Thymus (tissue), 14 donors: ENCODE measurements at places on chromosomes 5 and 9. TPM values are rescaled to one million over a fixed set of nuclear protein-coding genes. Genes with fewer than 3 reads are reported as not detected.

DNA sequence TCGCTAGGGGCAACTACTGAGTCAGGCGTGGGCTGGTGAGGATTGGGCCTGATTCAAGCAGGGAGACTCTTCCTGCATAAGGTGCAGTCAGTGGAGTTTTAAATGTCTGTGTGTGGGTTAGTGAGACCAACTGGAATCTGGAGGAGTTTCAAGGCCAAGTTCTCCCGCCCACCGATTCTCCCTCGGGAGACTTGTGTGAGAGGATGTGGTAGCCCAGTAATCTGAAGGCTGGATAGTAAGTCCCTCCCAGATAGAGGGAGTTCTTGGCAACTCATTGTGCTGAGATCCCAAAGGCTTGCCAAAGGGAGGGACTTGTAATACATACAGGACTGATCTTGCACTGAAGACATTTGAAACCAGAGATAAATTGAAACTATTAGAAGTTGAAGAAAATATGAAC is 51.8 kb downstream of the WDR36 start:
- DNase-seq = no peak

FUT7 gene
- total RNA-seq = 0.99 TPM

- peak; percentile 86 for DNase-seq
Observed at GRCh38 chr9:133584559-133585476, 24.4 kb downstream of the FAM163B start.

DNA sequence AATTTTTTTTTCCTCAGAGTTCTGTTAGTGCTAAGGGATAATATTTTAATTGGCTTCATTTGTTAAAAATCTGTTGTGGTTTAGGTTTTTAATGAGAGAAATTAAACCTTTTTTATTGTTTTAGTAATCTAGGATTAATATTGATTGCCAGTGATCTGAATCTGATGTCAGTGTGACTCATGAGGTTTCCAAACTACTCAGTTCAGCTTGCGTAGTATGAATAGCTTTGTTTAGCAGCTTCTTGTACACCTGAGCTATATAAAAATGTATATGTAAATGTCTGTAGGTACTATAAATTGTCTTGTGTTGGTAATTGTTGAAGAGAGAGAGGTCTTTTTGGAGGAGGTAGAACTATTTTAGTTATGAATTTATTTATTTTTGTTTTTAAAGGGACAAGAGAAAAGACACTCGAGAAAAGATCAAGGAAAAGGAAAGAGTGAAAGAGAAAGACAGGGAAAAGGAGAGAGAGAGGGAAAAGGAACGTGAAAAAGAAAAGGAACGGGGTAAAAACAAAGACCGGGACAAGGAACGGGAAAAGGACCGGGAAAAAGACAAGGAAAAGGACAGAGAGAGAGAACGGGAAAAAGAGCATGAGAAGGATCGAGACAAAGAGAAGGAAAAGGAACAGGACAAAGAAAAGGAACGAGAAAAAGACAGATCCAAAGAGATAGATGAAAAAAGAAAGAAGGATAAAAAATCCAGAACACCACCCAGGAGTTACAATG is 26.3 kb downstream of the SREK1 start:
- no peak for DNase-seq

DNA sequence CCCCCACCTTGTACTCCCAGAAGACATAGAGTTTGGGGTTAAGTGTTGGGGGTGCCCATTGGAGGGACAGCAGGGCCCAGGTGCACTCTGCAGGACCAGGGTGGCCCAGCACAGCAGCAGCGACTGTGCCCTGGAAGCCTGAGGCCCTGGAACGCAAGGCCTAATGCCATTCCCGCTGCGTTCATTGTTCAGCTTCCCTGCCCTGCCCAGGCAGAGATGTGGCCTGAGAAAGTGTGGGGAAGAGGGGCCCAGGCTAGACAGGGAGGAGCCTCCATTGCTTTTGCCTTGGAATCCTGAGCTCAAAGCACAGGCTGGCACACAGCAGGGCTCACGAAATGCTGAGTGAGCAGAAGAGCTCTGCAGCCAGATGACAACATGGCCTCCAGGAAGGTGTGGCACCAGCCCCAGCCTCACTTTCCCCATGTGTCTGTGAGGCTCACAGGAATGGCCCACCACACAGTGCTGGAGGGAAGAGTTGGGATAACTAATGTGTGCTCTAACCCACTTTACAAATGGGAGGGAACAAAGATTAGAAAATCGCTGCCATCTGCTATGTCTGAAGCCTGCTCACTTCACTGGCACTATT is 19.4 kb downstream of the S1PR3 start:
- DNase-seq = no peak

- DNase-seq = no peak
Observed at GRCh38 chr9:29060041-29060440, 1486.8 kb upstream of the C9orf72 start.

- no peak for DNase-seq
Observed at GRCh38 chr5:108696951-108697715, 50.6 kb upstream of the FER start.

CSF1R gene
- 7.6 TPM for total RNA-seq

DNA sequence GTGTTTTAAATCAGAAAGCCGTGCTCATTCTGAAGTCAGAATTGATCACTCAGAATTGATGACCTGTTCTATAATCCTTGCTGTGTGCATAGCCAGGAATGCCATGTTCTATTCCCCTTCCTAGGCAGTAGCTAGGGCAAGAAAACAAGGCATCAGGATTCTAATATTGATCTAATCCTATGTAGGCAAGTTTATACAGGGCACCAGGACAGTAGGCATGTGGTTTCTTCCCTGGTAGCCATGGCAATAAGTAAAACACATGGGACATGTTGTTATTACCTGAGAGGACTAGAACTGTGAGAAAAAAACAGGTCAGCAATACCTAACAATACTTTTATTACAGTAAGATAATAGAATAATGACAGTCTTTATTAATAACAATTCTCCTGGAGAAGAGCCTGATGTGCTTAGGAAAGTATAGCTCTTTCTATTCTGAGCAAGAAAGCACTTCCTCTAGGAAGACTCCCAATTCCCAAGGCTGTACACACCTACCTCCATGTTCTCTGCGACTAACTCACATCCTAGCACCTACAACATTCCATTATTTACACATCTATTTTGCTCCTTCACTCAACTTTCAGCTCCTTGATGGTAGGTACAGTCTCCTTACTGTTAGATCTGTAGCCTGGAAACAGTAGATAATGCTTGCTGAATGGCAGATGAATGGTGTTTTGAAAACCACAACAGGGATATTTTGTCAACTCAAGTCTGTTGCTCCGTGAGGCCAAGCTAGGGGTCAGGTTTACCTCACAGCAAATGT is 70.8 kb downstream of the STX17 start:
- no peak for DNase-seq

DNA sequence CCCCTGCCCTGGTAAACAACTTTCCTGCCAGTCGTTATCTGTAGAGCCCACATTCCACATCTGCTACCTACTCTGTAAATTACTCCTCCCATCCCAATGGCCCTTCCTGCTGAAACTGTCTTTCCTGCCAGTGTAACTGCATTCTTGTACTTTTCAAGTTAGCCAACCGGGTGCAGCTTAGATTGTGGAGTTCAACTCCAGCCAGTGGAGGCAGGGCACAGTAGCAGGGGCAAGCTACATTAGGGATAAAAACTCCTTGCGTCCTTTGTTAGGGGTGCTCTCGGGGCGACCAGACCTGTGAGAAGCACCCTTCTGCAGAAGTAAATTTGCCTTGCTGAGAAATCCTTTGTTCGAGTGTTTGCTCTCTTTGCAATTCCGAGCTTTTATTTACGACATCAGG is 639.0 kb upstream of the TYRP1 start:
- no peak for DNase-seq

- DNase-seq = no peak
Observed at GRCh38 chr5:125179612-125180011, 433.2 kb upstream of the ZNF608 start.

MAMDC4 gene
- 1.3 TPM for total RNA-seq

- no peak for DNase-seq
Observed at GRCh38 chr9:137299938-137300337, 2.1 kb downstream of the NRARP start.

SLC45A2 gene
- not detected for total RNA-seq

CDHR2 gene
- 0.33 TPM for total RNA-seq

GRCh38 chr9:99465231-99465907 is 243.3 kb downstream of the SEC61B start:
- no peak for DNase-seq

- peak; percentile 31 for DNase-seq
Observed at GRCh38 chr5:116479776-116480675, 94.6 kb downstream of the SEMA6A start.

TOMM5 gene
- 170 TPM for total RNA-seq

ZNG1F gene
- total RNA-seq = 8.9 TPM

NEUROG1 gene
- 0.14 TPM for total RNA-seq

- DNase-seq = no peak
Observed at GRCh38 chr5:167710444-167711073, 580.9 kb upstream of the WWC1 start.

- DNase-seq = no peak
Observed at GRCh38 chr5:171680485-171680884, 105.1 kb upstream of the SMIM23 start.

GRCh38 chr5:56307714-56308333 is 74.7 kb upstream of the ANKRD55 start:
- no peak for DNase-seq

GRCh38 chr5:139052975-139053374 is 145.2 kb downstream of the SIL1 start:
- DNase-seq = no peak

FBP2 gene
- total RNA-seq = 0.38 TPM

- no peak for DNase-seq
Observed at GRCh38 chr9:128001779-128002298, 21.1 kb upstream of the EEIG1 start.

DNA sequence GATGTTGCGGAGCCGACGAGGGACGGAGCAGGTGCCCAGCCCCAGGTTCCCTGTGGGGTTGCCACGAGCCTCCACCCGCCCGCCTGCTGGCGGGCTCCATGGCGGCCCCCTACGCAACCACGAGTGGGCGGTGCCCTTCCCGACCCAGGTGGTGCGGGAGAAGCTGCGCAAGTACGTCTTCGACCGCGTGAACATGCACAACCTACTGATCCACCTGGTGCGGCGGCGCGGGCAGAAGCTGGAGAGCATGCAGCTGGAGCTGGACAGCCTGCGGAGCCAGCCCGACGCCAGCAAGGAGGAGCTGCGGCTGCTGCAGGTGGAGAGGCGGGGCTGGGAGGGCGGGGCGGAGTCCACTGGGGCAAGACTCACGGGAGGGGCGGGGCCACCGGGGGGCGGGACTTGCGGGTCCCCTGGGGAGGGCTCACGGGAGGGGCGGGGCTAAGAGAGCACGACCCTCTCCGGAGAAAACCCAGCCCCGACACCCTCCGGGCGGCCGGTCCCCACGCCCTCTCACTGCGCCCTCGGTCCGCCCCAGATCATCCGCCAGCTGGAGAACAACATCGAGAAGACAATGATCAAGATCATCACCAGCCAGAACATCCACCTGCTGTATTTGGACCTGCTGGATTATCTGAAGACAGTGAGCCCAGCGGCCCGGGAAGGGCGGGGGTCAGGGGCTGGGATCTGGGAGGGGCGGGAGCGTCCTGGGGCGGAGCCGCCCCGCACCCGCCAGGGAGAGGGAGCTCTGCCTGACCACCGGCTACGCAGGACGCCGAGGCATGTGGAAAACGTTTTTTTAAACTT is 3.9 kb downstream of the CCDC183 start:
- DNase-seq = peak; percentile 91

DNA sequence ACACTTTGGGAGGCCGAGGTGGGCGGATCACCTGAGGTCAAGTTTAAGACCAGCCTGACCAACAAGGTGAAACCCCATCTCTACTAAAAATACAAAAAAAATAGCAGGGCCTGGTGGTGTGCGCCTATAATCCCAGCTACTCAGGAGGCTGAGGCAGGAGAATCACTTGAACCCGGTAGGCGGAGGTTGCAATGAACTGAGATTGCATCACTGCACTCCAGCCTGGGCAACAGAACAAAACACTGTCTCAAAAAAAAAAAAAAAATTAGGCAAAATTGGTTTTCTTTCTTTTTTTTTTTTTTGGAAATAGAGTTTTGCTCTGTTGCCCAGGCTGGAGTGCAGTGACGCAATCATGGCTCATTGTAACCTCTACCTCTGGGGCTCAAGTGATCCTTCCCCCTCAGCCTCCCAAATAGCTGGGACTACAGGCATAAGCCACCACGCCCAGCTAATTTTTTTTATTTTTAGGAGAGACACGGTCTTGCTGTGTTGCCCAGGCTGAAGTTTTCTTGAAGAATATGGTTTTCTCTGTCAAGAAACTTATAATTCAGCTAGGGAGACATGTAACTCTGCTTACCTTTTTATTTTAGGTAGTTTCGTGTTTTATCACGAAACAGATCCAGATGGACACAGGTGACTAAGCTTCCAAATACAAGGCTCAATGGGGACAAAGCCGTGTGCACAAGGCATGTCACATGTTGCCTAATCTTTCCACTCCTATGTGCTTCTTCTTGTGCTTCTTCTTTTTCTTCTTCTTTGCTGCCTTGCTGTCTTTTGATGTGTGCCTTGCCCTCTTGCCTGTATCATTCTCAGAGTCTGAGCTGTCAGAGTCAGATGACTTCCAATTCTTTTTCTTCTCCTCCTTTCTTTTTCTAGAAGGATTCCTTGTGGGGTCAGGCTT is 14.3 kb downstream of the TTC1 start:
- DNase-seq = no peak
